ENCODE measurements at places on chromosomes 2 and 18.

DNA sequence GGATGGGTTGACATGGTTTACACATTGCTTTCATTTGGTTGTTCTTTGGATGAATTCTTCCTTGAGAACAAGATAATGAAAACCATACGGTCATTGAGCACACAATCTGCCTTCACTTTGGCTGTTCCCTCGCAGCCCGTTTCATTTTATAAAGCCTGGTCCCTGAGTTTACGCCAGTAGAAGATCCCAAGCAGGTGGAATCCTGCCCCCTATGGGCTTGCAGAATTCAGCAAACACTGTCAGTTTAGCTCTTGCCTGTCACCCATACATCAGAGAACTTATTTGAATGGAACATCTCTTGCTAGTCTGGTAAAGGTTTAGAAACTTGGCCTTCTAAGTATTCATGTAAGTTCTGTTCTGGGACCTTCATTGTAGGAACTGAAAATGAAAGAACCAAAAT lies 666.4 kb upstream of the ZEB2 start:
- no peak for DNase-seq

DNA sequence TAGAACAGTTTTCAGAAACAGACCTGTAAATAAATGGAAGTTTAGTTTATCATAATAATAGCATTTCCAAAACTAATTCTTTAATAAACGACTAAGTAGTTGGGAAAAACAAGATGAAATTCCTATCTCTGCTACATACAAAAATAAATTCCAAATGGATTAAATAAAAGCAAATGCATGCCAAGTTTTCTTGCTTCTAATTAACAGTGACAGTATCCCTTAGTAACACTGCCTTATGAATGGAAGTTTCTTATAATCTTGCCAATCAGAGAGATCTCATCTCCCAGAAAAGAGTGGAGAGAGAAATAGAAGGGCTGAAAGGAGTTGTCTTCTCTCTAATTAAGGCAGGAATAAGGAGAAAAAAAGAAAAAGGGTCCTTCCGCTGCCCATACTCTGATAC lies 133.9 kb downstream of the GFPT1 start:
- no peak for DNase-seq

- DNase-seq = peak; percentile 5
Observed at GRCh38 chr18:63823516-63824219, 48.5 kb downstream of the SERPINB7 start.

- DNase-seq = no peak
Observed at GRCh38 chr2:43898134-43898837, 59.5 kb downstream of the ABCG8 start.

DNA sequence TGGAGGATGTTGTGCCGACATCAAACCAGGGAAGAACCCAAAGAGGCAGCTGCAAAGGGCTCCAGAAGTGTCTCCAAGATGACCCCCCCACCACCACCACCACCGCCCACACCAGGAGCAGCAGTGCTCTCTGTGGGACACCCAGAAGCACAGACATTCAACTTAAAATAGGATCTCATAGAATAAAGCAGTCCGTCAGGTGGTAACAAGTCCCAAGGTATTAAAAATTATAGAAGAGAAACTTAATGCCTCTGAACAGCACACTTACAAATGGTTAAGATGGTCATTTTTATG lies 155.5 kb upstream of the ID2 start:
- no peak for DNase-seq

DNA sequence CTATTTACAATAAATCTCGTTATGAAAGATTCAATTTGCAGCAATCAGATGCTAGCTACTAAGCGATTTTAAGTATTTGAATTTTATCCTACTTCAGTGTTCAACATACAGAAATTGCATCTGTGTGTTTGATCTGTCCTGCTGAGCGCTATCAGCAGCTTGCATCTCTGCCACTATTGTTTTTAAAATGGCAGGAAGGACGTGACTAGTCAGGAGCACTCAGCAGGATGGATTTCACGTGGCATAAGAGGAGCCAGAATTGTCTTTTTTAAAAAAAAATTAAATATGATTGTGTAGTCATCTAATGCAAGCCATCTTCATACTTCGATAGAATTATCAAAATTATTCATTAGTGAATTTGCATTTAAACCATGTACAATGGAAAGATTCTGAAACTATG lies 2.8 kb upstream of the KLHL14 start:
- no peak for DNase-seq

GRCh38 chr2:146131785-146132184 lies 1611.9 kb upstream of the ZEB2 start:
- DNase-seq = no peak

DNA sequence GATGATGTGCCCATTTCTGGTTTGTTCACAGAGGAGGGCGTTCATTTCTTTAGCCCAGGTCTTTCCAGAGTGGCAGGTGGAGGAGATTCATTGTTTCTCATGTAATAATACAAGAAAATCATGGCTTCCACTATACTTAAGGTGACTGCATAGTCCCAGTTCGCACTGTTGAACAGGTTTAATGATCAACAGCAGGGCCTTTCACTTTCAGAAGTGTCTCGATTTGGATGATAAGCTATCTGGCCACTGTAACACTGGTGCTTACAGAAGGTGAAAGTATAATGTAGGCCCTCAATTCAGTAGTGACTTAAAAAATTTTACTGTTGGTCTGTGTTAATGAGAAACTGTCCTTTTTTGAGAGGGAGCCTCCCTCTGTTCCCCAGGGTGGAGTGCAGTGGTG lies 1.4 kb downstream of the RMC1 start:
- no peak for DNase-seq

GRCh38 chr2:213266421-213266820 lies 17.8 kb upstream of the SPAG16 start:
- no peak for DNase-seq

GRCh38 chr18:30940952-30941539 lies 101.5 kb downstream of the DSC3 start:
- no peak for DNase-seq

GRCh38 chr2:28683100-28683706 lies 68.4 kb upstream of the PPP1CB start:
- no peak for DNase-seq

DNA sequence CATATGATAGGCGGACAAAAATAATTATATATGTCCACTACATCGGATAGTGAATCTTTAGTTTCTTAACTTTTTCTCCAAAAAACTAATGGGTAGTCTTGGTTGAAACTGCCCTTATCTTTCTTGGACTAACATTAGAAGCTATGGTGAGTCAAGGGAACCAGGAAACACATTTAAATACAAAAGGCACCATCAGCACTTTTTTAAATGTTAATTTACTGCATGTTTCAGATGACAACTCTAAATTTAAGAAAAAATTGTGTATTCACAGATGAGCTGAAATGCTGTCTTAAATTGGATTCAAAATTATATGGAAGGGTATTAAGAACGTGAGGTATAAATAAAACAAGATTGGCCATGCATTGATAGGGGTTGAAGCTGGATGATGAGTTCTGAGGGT lies 75.6 kb upstream of the CERS6 start:
- DNase-seq = no peak

- no peak for DNase-seq
Observed at GRCh38 chr18:3885209-3885792, 435.3 kb downstream of the TGIF1 start.

DNA sequence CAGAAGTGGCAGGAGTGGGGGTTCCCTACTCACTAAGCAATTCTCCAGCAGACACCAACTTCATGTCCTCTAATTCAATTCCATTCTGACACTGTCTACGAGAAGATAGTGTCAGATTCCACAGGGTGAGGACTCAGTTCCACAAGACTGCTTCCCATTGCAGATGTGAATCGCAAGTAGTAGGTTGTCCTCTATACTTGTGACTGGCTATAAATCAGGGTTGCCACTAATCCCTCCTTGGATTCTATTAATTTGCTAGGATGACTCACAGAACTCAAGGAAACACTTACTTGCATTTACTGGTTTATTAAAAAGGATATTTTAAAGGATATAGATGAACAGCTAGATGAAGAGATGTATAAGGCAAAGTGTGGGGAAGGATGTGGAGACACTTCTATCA lies 184.1 kb upstream of the ACVR2A start:
- DNase-seq = no peak

- no peak for DNase-seq
Observed at GRCh38 chr2:147450661-147451510, 393.9 kb upstream of the ACVR2A start.

- no peak for DNase-seq
Observed at GRCh38 chr2:99875627-99876201, 266.7 kb downstream of the AFF3 start.
